ENCODE measurements at places on chromosomes 5 and 9.

DNA sequence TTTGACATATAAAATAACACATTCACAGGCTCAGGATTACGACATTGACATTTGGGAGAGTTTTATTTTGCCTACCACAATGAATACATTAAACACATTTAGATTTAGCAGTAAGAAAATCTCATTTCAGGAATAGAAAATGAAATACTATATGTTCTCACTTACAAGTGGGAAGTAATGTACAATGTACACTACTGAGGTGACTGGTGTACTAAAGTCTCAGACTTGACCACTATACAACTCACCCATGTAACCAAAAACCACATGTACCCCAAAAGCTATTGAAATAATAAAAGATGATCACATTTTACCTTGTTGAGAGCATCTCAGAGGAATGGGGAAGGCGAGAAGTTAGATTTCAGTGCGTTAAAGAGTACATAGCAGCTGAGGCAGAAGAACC, 1202.4 kb upstream of the SEMA6A start:
- DNase-seq: no peak

- DNase-seq: no peak
Measured at GRCh38 chr9:36802201-36802920, 229.7 kb downstream of the MELK start.

- peak; percentile 26 for DNase-seq
Measured at GRCh38 chr5:154945695-154946301, 4.9 kb downstream of the MRPL22 start.

GRCh38 chr5:76473661-76474060, 70.6 kb downstream of the IQGAP2 start:
- no peak for DNase-seq

DNA sequence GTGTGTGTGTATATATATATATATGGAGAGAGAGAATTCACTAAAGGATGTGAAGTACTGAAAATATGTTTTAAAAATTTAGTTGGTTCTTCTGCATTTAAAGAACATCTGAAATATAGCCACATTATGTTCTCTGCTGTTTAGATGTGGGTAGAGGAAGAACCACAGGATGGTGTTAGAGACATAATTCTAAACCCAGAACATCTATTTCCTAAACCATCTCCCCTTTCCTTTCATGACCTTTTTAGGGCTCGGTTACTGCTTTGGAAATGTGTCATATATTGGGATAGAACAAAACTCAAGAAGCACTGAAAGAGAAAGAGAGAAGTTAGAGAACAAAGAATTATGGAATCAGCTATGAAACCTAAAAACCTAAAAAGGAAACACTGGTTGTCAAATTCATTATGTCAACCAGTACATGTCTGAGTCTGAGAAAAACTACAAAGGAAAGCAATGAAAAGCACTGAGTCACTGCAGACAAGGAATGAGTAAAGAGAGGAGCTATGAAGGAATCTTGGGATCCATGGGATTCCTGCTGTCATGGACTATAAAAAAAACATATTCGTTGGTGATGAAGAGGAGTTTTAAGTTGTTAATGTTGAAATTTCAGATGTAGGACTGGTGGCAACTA, 28.4 kb downstream of the SLC12A2 start:
- no peak for DNase-seq

GRCh38 chr5:39283231-39283818, 64.0 kb upstream of the FYB1 start:
- peak; percentile 60 for DNase-seq

- no peak for DNase-seq
Measured at GRCh38 chr9:36961561-36962325, 72.3 kb downstream of the PAX5 start.

DNA sequence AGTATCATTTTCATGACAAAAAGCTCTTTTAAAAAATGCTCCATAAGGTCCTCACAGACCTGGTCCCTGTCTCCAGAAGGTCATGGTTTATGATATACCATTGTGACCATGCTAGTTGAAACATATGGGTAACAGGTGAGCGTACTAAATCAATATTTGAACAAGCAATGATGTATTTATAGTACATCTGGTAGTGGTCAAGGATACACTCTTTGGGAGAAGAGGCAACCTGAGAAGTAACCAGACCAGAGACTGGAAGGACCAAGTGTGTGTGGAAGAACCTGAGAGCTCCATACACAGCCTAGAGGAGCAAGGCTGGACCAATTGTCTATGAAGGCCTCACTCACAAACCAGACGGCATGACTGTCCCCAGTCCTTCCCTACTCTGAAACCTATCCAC, 55.1 kb downstream of the LHFPL2 start:
- no peak for DNase-seq

DNA sequence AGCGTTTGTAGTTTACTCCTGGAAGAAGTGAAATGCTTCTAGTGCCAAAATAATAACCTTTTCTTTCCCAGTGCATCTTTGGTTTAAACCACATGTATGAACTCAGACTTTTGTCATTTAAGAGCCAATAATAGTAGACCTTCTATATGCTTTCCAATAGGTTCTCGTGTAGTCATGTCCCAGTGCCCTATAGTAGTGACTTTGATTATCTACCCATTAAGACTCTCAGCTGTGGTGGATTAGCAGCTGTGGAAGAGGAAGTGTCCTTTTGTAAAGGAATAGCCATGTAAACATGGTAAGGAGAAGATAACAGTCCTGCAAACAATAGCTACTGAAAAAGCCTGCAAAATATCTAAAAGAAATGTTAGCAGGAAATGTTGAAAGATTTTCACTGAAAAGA, 765.3 kb downstream of the MTRR start:
- DNase-seq: no peak

- no peak for DNase-seq
Measured at GRCh38 chr9:10146517-10147331, 466.1 kb downstream of the PTPRD start.

DNA sequence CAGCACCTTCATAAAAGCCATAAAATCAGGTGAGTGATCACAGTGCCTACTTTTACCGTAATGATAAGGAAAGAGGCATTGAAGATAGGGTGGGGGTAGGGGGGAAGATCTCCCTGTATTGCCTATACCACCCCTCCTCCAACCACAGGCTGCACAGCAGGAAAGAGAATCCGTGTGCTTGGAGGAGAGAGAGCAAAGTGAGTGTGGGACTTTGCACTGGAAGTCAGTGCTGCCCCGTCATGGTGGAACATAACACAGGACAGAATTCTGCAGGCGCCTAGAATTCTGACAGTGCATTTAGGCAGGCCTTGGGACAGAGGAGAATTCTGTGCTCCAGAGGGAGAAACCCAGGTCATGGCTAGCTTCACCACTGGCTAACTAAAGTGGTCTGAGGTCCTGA, 3.5 kb upstream of the C5 start:
- DNase-seq: no peak

DNA sequence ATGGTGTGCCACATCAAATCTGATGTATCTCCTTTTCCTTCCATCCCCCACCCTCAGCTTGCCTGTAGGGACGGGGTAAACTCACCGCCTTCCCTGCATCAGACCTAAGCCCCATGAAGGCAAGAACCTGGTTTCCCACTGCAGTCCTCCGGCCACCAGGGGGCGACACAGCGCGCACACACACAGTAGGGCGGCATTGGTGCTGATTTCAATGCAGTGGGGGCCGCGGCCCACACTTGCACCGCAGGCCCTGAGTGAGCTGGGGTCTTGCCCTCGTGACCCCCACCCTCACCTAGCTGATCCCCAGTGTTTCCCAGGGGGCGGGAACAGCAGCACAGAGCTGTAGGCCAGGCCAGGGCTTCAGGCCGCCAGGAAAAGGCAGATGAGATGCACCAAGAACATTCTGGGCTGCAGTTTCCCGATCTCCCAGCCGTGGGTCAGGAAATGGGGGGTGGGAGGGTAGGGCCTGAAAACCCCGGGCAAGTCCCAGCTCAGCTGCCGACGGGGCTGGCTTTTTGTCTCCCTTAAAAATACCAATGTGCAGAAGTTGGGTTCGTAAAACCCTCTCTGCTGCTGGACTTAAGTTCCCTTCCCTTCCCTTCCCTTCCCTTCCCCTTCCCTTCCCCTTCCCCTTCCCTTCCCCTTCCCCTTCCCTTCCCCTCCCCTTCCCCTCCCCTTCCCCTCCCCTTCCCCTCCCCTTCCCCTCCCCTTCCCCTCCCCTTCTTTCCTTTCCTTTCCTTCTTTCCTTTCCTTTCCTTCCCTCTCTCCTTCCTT, 19.5 kb downstream of the FAM163B start:
- DNase-seq: peak; percentile 33

- no peak for DNase-seq
Measured at GRCh38 chr9:75089373-75089766, 1.1 kb downstream of the OSTF1 start.

DNA sequence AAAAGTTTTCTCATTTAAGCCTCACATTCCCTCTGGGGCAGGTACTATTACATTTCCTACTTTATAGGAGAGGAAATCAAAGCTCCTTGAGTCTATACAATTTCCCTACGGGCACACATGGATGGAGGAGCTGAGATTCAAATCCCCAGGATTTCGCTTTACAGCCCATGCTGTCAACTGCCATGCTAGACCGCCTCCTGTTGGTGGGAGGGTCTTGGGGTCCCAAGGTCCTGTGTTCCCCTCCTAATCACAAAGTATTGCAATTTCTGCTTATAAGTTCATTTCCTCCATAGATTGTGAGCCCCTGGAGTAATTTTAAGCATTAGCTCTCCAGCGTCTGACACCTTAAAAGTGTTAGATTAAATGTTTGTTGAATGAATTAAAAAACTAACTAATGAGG, 95.9 kb upstream of the SMARCA2 start:
- no peak for DNase-seq

- DNase-seq: peak; percentile 97
Measured at GRCh38 chr9:120919843-120920805, 6.5 kb downstream of the TRAF1 start.

- no peak for DNase-seq
Measured at GRCh38 chr9:6944093-6944551, 186.3 kb downstream of the KDM4C start.

- no peak for DNase-seq
Measured at GRCh38 chr9:68869022-68869421, 144.9 kb downstream of the PRKACG start.

DNA sequence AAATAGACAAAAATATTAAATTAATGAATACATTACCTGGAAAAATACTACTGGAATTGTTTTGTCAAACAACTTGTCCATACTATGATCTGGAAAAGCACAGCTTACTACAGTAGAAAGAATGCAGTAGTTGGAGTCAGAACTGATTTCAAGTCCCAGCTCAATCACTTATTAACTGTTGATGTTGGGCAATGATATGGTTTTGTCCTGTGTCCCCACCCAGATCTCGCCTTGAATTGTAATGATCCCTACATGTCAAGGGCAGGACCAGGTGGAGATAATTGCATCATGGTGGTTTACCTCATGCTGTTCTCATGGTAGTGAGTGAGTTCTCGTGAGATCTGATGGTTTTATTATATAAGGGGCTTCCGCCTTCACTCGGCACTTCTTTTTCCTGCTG, 247.5 kb downstream of the CD180 start:
- DNase-seq: no peak

GRCh38 chr5:89129941-89130340, 247.0 kb upstream of the MEF2C start:
- no peak for DNase-seq

DNA sequence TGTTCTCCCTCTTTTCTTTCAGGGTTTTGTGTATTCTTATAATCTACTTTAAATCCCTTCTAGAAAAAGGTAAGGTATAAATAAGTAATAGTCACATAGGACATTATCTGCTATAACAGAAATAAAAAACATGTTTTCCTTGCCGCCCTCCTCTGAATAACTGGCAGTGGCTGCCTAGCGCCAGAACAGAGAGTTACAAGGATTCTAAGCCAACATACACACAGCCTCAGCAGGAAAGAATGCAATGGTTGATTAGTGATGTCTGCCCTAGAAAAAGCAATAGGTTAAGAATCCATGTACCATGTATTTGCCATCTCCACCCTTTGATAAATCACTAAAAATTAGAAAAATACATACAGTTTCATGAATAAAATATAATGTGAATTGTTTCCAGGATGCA, 4.9 kb downstream of the MED27 start:
- no peak for DNase-seq

DNA sequence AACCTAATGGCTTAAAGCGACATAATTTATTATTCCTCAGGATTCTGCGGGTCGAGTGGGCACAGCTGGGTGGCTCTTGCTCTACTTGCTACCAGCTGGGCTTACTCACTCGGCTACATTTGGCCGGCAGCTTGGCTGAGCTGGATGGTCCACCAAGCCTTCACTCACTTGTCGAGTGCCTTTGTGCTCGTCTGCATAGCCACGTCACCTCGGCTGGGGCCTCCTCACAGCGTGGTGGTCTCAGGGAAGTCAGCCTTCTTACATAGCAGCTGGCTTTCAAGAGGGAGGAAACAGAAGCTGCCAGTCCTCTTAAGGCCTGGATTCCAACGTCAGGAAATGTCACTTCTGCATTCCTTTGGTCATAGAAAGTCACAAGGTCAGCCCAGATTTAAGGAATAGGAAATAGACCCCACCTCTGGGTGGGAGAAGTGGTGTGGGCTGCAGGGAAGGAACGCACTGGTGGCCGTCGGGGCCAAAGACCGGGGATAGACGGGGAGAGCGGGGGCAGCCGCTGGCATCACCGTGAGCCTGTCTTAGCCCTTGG, 75.1 kb upstream of the RUFY1 start:
- DNase-seq: no peak

Measured in NCI-H524 (cell line).